ENCODE measurements at places on chromosomes 2 and 18.

DNA sequence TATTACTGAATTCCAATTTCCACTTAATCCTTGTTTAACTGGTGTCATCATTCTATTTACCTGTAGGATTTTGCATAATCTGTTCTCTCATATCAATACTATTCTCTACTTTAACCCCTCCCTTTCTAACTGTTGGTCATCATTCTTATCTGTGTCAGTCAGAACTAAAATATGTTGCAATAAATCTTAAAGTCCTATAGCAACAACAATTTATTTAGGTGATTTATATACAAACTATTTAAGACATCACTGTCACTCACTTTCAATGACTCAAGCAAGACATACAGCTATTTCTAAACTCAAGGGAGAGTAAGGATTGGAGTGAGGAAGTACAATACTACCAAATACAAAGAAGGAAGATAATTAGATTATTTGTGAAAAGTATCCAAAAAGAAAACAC is 740.4 kb downstream of the DSC3 start:
- no peak for DNase-seq

DNA sequence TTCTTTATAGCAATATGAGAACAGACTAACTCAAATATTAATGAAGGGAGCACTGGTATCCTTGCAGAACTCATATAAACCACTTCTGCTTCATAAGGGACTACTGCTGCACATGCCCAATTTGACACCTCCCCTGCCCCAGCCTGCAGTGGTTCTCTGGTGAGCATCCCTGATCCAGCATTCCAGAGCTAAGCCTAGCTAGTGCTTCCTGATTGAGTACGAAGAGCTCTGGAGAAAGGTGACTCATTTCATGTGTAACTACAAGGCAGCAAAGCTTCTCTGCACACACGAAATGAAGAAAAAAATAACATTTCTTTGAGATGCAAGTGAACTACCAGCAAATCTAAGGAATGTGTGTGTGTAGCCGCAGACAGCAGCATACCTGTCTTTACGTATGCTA is 22.8 kb upstream of the ADNP2 start:
- DNase-seq: no peak

- no peak for DNase-seq
Measured at GRCh38 chr2:36587101-36587500, 10.9 kb downstream of the FEZ2 start.

GRCh38 chr2:240464514-240465241 is 29.2 kb downstream of the GPC1 start:
- DNase-seq: no peak

DNA sequence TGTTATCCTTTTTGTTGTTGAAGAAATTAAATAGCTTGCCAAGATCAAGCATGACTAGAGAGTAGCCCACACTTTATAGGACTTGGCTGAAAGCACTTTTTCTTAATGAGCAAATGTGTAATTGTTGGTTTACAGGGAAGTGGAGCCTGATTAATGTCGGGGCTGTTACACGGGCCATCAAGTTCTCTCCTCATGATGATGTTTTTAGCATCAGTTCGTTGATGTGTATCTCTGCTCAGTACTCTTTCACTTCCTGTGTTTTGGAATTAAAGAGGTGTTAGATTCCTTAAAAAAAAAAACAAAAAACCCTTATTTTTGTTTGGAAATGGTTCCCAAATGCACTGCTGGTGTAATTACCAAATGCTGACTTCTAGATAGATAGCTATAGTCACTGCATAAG is 114.2 kb downstream of the PTPRM start:
- no peak for DNase-seq

- no peak for DNase-seq
Measured at GRCh38 chr2:11831415-11831814, 85.0 kb downstream of the LPIN1 start.

DNA sequence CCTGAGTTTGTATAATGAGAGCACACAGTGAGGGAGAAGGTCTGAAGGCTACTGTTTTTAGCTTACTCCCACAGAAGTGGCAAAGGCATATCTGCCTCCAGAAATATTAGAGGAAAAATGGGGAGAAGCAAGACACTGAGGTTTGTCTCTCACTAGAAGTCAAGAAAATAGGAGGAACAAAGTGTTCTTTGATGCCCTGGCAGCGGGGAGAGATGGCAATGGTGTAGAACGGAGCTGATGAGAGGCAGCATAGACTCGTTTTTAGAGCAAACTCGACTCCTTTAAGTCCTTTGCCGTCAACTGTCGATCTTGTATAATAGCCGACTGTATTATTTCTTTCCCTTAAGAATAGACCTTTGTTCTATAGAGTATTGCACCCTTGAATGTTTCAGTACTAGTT is 73.8 kb downstream of the ANKRD44 start:
- no peak for DNase-seq

GRCh38 chr2:181446985-181447384 is 10.2 kb upstream of the ITGA4 start:
- no peak for DNase-seq

DNA sequence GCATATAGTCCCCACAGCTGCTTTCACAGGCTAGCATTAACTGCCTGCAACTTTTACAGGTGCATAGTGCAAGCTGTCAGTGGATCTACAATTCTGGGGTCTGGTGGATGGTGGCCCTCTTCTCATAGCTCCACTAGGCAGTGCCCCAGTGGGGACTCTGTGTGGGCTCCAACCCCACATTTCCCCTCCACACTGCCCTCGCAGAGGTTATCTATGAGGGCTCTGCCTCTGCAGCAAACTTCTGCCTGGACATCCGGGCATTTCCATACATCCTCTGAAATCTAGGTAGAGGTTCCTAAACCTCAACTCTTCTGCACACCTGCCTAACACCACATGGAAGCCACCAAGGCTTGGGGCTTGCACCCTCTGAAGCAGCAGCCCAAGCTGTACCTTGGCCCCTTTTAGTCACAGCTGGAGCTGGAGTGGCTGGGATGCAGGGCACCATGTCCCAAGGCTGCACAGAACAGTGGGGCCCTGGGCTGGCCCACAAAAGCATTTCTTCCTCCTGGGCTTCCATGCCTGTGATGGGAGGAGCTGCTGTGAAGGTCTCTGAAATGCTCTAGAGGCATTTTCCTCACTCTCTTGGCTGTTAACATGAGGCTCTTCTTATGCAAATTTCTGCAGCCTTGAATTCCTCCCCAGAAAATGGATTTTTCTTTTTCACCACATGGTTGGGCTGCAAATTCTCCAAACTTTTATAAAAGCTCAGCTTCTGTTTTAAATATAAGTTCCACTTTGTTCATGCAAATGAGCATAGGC is 59.3 kb downstream of the KDM3A start:
- DNase-seq: no peak

DNA sequence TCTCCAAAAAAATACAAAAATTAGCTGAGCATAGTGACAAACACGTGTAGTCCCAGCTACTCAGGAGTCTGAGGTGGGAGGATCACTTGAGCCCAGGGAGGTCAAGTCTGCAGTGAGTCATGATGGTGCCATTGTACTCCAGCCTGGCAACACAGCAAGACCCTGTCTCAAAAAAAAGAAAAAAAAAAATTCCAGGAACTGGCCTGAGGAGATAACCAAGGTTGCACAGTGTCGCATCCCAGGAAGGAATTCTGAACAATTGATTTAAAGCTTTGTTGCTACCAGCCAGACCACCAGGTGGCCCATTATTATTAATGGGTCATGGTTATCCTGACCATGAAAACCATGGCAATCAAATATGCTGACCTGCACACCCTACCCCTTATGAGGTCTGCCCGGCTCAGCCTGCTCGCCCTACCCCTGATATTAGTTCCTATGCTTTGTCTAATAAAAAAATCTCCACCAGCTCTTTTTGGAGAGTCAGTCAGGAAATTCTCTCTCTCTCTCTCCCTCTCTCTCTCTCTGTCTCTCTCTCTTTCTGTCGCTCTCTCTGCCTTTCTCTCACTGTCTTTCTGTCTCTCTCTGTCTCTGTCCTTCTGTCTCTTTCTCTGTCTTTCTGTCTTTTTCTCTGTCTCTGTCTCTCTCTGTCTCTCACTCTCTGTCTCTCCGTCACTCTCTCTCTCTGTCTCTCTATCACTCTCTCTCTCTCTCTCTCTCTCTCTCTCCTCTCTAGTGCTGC is 73.7 kb downstream of the NCAPH start:
- no peak for DNase-seq

- no peak for DNase-seq
Measured at GRCh38 chr2:239291475-239292350, 109.1 kb downstream of the HDAC4 start.

- no peak for DNase-seq
Measured at GRCh38 chr2:215793747-215794595, 219.4 kb downstream of the MREG start.

DNA sequence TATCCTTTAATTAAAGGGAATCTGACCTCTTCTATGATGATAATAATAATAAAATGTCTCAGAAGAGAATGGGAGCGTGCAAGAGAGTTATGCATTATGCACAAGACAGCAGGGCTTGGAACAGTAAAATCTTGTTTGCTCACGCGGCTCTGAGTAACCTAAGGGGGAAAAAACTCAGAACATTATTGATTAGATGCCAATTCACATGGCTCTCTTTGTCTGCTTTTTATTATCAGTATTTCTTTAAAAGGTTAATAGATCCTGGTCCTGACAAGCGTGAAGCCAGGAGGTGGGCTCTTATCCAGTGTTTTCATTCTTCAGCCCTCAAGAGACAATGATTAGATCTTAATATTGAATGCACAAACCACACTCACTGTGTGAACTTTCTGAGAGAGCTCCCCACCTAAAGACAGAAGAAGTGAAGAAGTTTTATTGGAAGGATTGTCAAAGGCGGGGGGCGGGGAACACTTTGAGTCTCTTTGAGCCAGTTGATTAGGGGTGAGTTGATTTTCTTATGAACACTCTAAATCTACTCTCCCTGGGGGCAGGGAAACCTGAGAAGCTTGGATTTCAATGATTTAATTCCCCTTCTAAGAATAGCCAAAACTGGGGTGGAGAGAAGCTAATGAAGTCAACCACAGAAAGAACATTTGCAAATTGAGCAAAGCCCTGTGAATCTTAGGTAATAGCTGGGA is 127.5 kb upstream of the CTAGE1 start:
- DNase-seq: no peak

- DNase-seq: no peak
Measured at GRCh38 chr2:11103984-11104793, 51.1 kb upstream of the SLC66A3 start.

DNA sequence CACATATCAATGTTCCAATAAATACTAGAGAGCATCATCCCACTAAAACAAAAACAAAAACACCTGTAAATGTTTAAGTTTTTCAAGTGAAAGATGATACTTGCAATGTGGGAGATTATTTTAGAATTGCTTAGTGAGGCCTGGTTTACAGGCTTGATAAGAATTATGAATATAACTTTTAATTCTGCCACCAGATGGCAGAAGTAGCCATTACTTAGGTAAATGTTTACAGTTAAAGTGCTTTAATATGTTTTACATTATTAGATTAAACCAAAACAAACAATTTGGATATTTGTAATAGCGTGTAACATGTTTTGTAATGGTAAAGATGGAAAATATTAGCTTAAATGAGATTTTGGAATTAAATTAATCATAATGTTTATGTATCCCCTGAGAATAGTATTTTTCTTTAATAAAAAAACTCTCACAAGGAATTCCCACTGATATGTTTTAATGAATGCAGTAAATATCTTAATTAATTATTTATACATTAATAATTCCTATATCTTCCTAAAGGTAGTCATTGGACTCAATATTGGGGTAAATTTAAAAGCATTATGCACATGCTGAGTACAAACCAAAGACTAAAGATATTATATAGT is 522.0 kb downstream of the SPAG16 start:
- DNase-seq: no peak

- no peak for DNase-seq
Measured at GRCh38 chr18:7467708-7468466, 99.2 kb upstream of the PTPRM start.

GRCh38 chr18:61882296-61883004 is 10.4 kb downstream of the RNF152 start:
- DNase-seq: no peak

DNA sequence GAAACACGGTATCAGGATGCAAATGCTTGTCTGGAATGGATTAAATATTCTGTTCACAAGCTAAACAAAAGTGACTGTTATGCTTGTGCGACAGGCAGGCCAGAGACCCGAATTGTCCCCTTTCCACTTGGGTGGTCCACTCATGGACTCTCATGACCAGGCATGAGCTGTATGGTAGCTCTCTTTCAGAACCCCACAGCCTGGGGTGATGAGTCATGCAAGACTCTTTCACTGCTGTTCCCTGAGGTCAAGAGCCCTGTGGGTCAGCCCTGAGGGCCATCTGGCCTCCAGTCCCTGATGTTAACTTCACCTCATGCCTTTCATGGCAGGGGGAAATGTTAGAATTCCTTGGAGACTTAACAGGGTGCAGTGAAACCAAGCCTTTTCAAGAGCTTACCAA is 13.7 kb upstream of the SAP130 start:
- no peak for DNase-seq

GRCh38 chr2:196591621-196592022 is 47.9 kb upstream of the CCDC150 start:
- DNase-seq: no peak

DNA sequence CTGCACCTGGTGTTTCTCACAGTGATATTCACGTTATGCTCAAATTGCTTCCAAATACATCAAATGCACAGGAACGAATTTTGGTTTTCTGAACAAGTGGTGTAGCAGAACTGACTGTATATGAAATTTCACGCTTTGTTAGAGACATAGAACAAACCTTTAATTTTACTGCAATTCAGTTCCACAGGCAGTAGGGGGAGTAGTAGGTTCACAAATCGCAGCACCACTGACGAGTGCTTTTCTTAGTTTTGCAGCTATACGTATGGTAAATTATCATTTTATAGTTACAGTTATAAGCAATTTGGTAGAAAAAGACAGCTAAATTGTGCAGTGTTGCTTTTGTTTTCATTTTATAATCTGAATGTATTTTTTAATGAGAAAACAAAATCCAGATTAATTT is 113.3 kb downstream of the KIAA1328 start:
- DNase-seq: no peak

DNA sequence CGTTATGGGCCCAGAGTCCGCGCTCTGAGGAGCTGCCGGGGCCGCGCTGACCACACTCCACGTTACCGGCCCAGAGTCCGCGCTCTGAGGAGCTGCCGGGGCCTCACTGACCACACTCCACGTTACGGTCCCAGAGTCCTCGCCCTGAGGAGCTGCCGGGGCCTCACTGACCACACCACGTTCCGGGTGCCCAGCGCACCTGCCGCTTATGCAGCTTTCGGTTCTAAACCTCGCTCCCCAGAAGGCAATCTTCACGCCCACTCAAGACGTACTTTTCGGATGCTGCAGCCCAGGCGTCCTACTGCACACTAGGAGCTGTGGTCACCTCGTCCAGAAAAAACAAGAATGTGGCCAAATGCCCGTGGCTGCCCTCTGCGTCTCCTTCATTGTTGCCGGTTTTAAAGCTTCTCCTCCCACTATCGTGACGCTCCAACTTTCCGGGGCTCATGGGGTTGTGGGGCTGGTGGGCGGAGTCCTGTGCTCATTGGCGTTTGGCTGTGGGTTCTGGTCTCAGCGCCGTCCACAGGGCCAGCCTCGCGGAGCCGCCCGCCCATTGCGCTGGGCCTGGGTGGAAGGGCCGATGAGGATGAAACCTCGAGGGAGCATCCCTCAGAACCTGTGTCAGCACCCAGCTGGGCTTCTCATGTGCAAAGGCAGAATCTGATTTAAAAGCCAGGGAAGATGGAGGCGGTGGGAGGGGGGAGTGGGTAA is 11.9 kb downstream of the KCNG2 start:
- DNase-seq: no peak
